ENCODE measurements at places on chromosomes 7 and 10. TPM values are rescaled to one million over a fixed set of nuclear protein-coding genes. Genes with fewer than 3 reads are reported as not detected.

ABCA13 gene
- under 0.01 TPM for total RNA-seq

BLVRA gene
- 56.9 TPM for total RNA-seq

- peak; percentile 2 for DNase-seq
These were observed 16.4 kb downstream of the CARD11 start for GRCh38 chr7:3027005-3027845.

- no peak for DNase-seq
These were observed 9.4 kb upstream of the SLC25A28 start for GRCh38 chr10:99629625-99629978.

DNA sequence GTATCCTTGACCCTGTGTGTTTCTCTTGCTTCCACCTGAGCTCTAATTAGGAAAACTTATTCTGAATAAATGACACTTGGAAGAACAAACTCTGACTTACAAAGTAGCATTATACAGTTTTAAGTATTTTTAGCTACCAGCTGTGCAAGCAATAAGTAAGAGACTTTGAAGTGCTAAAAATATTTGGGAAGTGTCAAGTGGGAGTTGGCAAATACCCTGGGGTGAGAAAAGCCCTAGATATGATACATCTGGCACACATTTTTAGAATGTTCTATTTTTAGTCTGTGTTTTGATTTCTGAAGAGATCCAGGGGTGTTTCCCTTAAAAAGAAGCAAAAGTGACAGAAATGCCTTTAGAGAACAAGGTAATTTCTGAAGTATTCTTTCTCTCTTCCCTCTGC lies 132.7 kb upstream of the TEX47 start:
- DNase-seq: no peak

DNA sequence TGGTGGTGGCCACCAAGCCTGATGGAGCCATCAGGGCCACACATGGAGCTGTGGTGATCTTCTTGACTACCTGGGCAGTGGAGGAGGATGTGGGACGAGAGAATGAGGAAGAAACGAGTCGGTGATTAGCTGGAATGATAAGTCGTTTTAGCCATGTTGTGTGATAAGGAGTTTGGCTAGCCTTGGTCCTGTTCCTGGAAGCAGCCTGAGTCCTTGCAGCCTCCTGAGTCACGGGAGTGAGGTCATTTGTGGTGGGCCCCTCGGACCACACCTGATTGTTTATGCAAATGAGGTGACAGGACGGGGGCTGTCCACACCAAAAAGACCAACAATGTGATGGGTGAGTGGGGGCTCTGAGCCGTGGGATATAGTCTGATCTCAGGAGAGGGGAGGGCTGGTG lies 554.4 kb downstream of the PTPRN2 start:
- no peak for DNase-seq
